ENCODE measurements at places on chromosomes 13 and 19. TPM values are rescaled to one million over a fixed set of nuclear protein-coding genes. Genes with fewer than 3 reads are reported as not detected.

The ADGRE1 gene
- 0.31 TPM for polyA plus RNA-seq

The PCDH17 gene
- polyA plus RNA-seq, result 17.4 TPM

The TRIP10 gene
- polyA plus RNA-seq, result 56.8 TPM

The ZNF112 gene
- polyA plus RNA-seq, result 13.1 TPM

DNA sequence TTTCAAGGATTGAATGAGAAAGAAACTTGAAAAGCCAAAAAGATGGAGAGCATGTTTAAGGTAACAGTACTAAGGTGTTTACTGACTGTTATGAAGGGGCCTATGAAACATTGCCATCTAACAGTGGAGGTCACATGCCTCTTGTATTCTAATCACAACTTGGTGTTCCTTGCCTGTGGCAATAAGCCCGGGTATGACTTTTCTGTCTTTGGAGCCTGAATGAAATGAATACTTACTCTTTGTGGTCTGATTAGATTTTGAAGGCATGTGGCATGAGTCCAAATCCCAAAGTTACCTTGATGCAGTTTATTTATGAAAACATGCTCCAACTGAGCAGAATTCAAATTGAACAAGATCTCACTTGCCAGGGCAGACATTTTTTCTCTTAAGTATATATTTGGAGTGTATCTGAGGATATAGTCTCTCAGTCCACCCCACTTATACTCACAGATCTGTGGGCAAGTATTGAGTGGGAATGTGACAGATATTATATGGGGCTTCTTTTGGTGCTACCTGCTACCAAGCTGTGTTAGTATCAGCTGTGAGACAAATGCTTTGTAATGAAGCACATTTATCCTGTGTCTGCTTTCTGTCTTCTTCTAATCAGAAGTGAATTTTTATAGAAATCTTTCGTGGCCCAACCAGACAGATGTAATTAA lies 67.5 kb downstream of the B3GLCT start:
- DNase-seq, result no peak
